Jurkat, Clone E6-1 (cell line): ENCODE measurements at places on chromosomes 2 and 18.

GRCh38 chr2:233414777-233415570 is 60.7 kb downstream of the DGKD start:
- DNase-seq: no peak

- DNase-seq: no peak
These were observed 53.9 kb downstream of the INHBB start for GRCh38 chr2:120399889-120400240.

GRCh38 chr2:144477957-144478311 is 42.0 kb downstream of the ZEB2 start:
- no peak for DNase-seq

DNA sequence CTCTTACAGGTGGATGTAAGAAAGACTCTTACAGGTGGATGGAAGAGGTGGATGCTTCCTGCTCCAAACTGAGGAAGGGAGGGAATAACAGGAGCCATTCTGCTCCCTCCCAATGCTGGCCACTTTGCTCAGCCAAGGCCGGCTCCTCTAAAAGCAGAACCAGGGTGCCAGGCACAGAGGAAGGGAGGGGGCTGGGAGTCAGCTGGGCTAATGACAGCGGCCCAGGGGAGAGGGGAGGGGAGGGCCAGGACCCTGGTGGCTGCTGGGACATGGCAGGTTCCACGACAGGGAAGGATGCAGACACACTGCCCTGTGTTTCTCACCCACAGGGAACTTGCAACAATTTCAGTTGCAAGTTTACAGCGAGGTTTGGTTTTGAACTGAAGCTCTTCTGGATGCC is 173.4 kb downstream of the ANAPC1 start:
- no peak for DNase-seq

DNA sequence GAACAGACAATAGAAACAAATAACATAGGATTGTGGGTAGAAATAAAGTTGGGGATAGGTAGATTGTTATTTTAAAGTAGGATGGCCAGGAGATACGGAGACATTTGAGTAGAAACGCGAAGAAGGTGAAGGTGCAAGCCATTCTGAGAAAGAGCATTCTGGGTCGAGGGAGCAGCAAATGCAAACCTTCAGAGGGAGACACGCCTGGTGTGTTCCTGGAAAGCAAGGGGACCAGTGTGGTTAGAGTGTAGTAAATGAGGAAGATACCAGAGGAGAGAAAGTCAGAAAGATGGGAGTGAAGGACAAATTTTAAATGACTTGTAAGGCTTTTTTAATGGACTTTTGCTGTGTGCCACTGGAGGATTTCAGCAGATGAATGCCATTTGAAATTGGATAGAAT is 1.7 kb downstream of the CYP20A1 start:
- no peak for DNase-seq

GRCh38 chr2:127305990-127306585 is 12.1 kb upstream of the ERCC3 start:
- no peak for DNase-seq

GRCh38 chr18:80037869-80038630 is 3.8 kb downstream of the RBFA start:
- DNase-seq: no peak

DNA sequence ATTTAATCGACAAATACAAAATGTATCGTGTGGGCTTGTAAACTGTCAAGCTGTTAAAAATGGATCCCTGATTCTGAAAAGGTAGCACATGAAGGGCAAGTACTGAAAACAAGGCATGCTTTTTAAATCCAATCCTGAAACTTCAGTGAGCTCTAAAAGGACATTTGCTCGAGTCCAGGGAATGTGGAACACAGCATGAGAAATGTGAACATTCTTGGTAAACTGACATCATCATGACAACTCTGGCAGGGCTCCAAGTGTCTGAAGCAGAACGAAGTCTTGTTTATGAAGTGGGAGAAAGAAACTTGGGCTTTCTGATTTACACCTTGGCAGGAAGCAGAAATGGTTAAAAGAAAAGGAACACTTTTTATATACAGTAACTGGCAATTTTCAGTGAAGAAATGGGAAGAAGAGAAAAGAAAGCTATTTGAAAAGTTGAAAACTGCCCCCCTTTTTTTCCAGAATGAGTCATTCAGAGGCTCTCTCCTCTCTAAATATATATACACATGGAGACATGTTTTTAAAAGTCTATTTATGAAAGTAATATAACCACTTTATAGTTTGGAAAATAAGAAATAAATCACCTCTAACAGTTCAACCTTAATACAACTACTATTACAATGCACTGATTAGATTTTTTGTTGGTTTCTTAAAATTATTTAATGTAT is 120.8 kb downstream of the GAREM1 start:
- DNase-seq: no peak

DNA sequence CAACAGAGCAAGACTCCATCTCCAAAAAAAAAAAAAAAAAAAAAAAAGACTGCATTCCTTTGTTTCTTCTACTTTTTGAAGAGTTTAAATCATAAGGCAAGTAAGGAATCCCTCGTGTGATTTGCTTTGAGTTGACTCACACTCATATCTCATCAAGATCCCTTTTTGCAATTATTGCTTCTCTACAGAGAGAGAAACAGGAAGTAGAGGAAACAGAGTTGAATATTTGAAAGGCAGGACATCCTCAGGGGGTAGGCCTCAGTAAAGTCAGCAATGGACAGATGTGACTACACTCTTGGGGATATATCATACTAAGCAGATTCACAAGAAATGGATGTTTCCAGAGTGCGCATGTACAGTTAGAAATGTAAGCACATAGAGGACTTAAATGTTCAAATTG is 11.2 kb upstream of the EFR3B start:
- DNase-seq: no peak

- DNase-seq: no peak
These were observed 43.3 kb downstream of the SNED1 start for GRCh38 chr2:241041589-241042158.

DNA sequence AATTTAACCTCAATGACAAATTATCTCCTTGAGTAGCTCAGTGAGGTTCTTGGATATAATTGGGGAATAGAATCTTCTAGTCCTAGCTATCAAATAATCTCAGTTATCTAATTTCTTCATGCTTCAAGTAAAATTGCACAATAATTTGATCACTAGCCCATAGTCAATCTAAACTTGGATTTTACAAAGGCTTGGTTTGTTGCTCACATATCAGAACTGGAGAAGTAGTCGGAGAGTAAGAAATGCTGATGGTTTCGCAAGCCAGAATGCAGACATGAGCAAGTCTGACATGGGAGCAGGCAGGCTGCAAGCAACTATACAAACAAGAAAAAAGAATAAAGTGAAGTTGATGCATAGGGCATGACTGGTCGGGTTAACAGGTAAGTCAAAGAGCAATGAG is 11.7 kb upstream of the PDE11A start:
- no peak for DNase-seq

DNA sequence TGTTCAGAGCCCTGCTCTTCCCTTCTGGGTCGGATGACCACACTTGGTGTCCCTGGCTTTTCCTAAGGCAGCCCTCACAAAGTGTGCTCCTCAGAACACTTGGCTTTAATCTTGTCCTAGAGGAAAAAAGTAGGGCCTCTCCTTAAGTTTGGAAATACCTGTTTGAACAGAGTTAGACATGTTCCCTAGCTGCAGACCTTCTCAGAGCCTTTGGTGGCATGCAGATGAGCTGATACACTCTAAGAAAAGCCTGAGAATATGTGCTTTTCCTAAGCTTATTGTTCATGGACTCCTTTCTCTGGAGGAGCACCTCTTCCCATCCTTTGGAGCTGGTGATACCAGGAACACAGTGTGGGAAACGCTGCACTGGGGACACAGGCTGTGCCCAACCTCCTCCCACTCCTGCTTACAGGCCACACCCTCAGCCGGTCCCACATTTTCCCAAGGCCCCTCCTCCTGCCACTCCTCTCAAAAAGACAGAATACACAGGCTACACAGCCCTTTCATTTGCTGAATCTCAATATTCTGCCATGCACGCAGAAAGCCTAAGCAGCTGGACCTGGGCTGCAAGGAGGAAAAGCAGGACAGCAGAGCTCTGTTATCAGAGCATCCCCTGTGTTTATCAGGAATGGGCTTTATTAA is 443.6 kb downstream of the NBAS start:
- no peak for DNase-seq

DNA sequence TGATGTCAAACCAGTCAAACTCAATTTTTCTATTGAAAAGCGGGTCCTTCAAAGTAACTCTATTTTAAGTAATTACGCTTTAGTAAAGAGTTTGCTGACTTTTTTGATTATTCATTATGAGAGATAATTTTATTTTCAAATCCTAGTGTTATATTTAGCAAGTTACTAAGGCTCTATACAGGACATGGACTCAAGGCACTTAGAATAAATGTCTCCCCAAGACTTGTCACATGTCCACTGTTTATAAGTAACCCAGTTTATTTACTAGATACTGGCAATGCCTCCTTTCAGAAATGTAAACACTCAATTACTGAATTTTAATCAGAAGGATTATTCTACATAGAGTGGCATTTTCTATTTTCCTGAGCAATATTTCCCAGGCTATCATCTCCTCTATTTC is 638.1 kb downstream of the ERBB4 start:
- no peak for DNase-seq

- DNase-seq: no peak
These were observed 657.5 kb upstream of the CDH7 start for GRCh38 chr18:65093346-65093745.

DNA sequence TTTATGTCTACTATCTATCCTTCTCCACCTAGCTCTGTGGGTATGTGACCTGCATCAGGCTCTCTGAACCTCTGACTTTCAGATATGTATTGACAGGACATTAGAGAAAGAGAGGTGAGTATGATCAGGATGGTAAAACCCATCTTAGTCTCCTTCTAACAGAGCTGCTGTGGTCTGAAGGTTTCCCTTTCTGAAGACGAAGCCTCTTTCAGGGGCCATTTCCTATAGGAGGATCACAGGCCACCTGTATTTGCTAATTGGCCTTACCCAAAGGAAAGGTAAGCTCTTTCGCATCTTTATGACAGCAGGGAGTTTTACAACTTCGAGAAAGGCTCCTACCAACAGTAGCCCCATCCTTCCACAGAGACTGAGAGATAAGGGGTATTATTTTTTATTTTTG is 442.9 kb downstream of the KCNJ3 start:
- no peak for DNase-seq

- no peak for DNase-seq
These were observed 96.4 kb downstream of the RNF144A start for GRCh38 chr2:7013471-7014160.

DNA sequence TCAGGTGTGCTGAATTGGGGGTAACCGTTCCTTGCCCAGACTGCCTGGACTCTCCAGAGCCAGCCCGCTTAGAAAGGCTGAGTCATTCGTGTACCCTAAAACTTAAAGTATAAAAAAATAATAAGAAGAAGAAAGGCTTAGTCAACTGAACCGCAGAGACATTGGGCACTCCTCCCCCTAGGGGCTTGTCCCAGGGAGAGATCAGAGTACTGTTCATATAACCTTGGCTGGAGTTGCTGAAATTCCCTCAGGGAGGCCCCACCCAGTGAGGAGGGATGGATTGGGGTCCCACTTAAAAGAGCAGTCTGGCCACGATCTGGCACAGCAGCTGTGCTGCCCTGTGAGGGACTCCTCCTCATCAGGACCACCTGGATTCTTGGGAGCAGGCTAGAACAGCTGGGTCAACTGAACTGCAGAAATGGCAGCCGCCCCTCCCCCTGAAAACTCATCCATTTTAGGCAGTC is 37.2 kb downstream of the ANKRD12 start:
- DNase-seq: no peak

- no peak for DNase-seq
These were observed 35.9 kb upstream of the SNED1 start for GRCh38 chr2:240962300-240963064.

DNA sequence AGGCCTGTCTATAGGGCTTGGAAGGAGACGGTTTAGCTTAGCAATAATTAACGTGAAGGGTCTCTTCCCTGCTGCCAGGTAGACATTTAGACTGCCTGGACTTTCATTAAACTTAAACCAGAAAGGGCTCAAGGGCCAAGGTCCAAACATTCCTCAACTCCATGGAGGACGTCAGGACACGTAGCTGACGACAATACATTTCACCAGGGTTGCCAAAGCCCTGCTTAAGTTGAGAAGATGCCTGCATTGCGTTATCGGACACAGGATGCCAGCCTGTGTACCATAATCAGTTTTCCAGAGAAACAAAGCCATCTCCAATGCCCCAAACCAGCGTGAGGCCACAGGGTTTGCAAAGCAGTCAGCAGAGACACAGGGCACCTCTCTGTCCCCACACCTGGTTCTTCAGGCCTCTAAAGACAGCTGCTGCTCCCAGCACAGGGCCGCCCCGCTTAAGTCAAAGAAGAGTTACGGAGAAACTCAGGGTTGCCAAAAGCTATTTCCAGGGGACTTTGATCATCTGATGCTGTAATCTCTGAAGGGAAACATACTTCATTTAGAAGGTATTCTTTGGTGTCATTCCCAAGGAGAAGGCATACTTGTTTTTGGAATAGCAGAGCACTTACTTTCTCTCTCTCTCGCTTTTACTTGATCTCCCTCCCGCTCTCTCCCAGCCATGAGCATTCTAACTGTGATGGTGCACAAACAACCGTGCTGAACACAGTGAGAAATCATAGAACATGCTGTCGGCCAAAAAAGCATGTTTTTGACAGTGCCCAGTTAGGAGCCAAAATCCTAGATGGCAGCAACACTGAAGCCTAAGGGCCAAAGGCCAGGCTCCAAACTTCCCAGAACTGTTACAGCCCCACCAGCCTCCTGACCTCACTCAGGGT is 46.0 kb downstream of the TTC32 start:
- no peak for DNase-seq

- DNase-seq: no peak
These were observed 361.8 kb upstream of the UBE2E3 start for GRCh38 chr2:180618570-180618969.

DNA sequence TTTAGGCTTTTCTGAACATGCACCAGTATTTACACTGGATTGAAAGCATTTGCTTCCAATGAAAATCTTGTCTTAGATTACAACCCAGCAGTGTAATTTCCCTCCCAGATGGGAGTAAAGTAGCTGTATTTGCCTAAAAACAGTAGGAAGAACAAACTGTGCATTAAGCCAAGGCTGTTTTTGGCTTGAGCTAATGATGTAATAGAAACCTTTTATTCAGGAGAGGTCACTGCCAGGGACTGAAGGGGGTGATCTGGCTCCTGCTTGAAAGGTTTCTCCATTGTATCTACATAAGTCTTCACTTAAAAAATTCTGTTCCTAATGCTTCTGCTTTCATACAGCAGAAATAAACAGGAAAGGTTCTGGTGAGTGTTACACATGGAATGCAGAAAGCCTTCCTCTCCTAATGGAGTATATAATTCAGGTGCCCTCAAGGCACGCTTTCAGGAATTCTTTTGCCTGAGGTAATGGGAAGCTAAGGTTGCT is 74.4 kb downstream of the MEIS1 start:
- DNase-seq: no peak
